ENCODE measurements at places on chromosomes 4 and X. TPM values are rescaled to one million over a fixed set of nuclear protein-coding genes. Genes with fewer than 3 reads are reported as not detected.

Gene FGA
- total RNA-seq, result 0.34 TPM

- no peak for DNase-seq
Observed at GRCh38 chr4:17721496-17722355, 59.7 kb downstream of the FAM184B start.

DNA sequence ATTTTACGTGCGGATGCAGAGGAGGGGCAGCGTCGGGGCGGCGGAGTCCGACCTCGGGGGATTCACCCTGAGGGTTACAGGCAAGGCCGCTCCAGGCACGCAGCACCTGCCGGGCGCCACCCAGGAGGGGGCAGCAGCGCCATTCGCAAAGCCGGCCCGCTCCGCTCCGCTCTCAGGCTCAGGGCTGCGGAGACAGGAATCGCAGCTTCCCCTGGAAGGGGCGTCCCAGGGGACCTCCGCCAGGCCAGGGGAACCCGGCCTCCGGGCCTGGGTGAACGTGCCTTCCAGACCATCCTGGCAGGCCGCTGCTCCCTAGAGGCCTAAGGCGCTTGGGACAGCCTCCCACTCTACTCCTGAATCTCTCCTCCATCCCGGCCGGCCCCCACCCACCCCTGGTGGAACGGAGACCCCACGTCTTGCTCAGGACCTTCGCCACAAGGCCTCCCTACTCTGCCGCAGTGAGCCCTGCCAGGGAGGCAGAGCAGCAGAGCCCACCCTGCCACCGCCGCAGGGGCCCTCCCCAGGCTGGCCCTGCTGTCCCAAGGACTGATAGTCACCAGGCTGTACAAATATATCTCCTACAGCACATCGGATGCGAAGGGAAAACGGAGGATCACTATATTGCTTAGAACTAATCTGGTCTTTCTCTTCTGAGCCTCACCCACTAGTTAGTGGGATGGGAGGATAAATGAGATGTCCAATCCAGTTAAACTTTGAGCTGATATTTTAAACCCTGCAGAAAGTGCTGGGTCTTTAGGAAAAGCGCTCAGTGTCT, 115.0 kb downstream of the SMIM20 start:
- peak; percentile 78 for DNase-seq

DNA sequence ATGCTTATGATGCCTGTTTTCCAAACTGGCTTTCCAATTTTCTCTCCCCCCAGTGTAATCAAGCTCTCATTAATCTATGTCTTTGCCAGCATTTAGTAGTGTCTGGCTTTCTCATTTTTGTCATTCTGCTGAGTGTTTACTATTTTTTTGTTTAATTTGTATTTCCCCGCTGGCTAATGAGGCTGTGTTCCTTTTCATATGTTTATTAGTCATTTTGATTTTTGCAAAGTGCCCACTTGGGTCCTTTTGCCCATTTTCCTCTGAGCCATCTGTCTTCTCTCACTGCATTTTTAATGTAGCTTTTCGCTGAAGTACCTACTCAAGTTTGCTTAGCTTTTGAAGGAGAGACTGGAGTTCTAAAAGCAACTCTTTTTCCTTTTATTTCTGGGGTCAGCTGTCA, 14.7 kb downstream of the DCK start:
- no peak for DNase-seq

GRCh38 chrX:41236629-41237028, 97.3 kb upstream of the DDX3X start:
- no peak for DNase-seq

GRCh38 chr4:4627111-4627510, 85.3 kb upstream of the STX18 start:
- DNase-seq, result no peak

DNA sequence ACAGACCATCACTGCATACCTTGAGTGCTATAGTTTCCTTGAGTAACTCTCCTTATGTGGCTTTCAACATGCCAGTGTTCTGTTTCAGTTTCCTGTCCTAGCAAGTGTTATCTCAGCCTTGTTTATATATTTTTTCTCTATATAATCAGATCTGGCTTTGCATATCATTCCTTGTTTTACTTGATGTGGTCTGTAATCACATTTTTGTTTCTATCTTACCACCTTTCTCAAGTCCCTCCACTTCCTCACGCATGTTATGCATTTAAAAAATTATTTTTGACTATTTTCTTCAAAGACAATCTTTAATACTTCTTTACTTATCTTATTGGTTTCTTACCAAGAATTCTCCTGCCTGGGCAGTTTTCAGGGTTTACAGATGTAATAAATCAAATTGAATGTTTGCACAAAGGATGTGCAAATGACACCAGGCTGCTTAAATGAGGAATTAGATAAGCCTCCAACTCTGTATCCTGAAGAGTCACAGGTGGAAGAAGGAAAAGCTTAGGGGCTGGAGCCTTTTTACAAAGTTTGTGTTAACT, 351.2 kb downstream of the BMPR1B start:
- no peak for DNase-seq

- peak; percentile 29 for DNase-seq
Observed at GRCh38 chrX:53716328-53717088, 30.0 kb upstream of the HUWE1 start.

- no peak for DNase-seq
Observed at GRCh38 chr4:111228396-111228795, 605.5 kb upstream of the PITX2 start.

Gene HOPX
- not detected for total RNA-seq

Gene EXOC1L
- total RNA-seq, result not detected

GRCh38 chr4:81468678-81469077, 3.0 kb downstream of the RASGEF1B start:
- DNase-seq, result no peak

DNA sequence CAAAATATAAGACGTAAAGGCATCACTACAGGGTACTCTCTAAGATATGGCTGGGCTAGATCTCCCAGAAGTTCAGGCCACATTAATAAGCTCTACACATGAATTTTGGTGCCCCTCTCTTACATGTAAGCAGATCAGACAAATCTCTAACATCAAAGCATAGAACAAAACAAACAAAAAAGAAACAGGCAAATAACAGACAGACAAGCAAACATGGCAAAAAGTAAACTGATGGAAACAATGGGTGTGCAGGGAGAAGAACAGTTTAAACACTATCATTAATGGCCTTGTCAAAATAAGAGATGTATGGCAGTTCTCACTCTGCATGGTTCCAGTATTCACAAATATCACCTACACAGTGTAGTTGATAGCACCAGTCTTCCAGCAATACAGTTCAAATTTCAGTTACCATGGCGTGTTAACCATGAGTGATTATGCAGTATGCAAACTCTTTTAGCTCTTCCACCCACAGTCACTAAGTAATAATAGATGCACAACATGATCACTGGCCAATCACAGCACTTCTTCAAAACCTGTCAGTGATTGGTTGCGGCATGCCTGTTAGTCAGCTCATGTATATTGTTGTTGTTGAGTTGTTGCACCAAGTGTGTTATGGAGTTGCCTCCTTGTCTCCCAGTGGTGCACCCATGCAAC, 110.7 kb upstream of the TLR3 start:
- no peak for DNase-seq

GRCh38 chr4:107863850-107864371, 39.2 kb downstream of the SGMS2 start:
- DNase-seq, result peak; percentile 45

- DNase-seq, result no peak
Observed at GRCh38 chr4:110154582-110154981, 43.8 kb downstream of the ELOVL6 start.

Gene AFF2
- 0.17 TPM for total RNA-seq

GRCh38 chrX:132738951-132739350, 219.5 kb downstream of the HS6ST2 start:
- DNase-seq, result no peak

- peak; percentile 31 for DNase-seq
Observed at GRCh38 chr4:83657336-83657735, 121.4 kb downstream of the GPAT3 start.

DNA sequence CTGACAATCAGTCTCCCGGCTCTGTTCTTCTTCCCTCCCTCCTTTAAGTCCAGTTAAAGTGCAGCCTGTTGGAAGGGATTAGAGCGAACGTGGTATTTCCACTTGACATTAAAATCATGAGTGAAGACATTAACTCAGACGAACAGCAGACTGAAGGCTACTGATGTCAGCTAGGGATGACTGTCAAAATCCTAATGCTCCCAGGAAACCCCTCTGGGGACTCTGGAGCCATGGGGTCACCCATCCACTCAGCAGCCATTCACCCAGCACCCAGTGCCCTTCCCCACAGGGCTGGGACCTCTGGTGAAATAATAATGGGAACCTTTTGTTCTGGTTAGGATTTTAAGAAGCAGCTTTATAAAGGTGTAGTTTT, 113.9 kb downstream of the DRD5 start:
- no peak for DNase-seq

Gene RAB40AL
- 1.9 TPM for total RNA-seq

Gene SHOX
- not detected for total RNA-seq

Gene SLC7A11
- total RNA-seq, result 37.7 TPM

GRCh38 chrX:68723491-68724155, 76.2 kb downstream of the STARD8 start:
- no peak for DNase-seq

DNA sequence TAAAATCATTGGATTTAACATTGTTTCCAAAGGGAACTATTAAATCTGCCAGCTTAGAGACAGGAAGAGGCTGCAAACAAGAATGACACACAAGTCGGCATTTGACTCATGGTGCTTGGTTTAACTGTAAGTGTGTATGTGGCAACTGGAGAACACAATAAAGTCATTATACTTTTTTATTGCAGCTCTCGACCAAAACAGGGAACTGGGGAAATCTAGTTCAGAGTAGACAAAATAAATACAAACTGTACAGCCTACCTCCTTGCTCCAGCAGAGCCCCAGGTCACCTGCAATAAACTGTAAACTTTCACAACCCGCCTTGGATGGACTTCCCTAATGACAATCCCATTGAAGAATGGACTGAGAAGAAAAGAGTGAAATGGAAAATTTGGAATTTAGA, 24.0 kb downstream of the NPY5R start:
- DNase-seq, result no peak

- no peak for DNase-seq
Observed at GRCh38 chrX:120485315-120485637, 16.2 kb upstream of the LAMP2 start.

DNA sequence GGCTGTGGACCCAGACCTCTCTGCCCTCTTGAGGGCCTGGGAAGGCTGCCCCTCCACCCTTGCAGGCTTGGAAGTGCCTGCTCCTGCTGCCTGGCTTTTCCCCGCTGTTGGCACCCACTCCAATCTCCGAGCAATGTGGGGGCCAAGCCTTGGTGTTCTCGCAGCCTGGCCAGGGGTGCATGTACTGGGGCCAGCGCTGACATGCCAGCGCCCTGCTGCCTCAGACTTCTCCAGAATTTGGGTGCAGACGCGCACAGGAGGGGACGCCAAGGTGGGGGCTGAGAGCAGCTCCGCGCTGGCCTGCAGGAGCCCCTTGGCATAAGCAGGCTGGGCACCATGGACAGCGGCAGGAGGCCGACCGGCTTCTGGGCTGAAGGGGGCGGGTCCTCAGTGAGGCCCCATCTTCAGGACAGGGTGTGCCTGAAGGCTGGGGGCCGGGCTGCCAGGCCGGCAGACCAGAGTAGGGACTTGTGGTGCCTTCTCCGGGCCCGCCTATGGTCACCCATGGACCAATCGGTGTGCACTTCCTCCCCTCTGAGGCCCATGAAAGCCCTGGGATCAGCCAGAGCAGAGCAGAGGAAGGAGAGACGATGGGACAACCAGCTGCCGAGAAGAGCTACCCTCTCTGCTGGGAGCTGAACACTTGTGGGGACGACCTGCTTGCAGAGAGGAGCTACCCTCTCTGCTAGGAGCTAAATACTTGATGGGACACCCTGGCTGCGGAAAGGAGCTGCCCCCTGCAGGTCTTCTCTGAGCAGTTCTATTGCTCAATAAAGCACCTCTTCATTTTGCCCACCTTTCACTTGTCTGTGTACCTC, 118.3 kb downstream of the DNAAF6 start:
- peak; percentile 18 for DNase-seq

DNA sequence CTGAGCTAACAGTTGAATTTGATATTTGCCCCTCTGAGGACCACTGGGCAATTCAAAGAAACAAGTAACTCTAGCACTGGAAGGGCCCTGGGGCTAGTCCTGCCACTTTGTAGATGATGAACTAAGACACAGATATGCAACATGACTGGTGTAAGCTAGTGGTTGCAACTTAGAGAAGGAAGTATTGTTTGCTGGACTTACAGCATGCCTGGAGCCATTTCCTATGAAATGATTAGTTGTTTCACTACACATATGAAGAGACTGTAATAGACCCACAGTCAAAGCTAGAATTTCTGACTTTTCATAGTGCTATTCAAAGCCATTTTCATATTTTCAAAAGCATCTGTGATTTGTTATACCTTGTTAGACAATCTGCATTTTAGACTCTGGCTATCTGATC, 96.2 kb downstream of the TSPAN7 start:
- no peak for DNase-seq

GRCh38 chr4:140684314-140684713, 71.9 kb downstream of the TBC1D9 start:
- no peak for DNase-seq

DNA sequence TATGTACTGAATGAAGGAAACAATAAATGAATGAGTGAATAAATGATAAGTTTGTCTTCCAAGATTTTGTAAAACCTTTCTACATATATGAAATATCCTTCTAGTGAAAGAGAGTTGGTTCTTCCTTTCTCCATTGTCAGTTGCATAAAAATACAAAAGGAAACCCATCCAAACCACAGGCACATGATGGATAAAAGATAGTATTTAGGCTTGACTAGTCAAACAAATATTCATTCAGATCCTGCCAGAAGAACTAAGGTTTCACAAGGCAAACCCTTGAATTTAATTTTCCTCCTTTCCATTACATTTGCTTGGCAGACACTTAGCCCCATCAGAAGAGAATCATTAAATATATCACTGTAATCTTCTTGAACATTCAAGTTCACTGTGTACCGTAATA, 208.4 kb downstream of the COL25A1 start:
- DNase-seq, result no peak

Data from Calu3 (cell line).